Naive B cell (primary cell): ENCODE measurements at places on chromosomes 1 and 21.

DNA sequence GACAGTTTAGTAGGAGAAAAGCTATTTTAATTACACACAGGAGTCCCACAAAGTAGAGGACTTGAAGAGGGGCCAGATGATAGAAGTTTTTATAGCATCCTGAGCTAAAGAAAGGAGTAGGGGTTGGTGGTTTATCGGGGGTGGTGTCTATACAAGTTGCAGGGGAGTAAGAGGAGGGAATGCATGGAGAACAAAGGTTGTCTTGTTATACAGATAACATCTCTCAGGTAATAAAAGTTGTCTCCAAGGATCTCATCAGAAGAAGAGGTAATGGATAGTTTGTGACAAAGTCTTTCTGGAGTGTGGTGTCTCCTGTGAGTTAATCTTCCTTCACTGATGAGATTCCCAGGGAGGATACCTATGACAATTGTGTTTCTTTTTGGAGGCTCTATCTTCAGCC lies 23.4 kb upstream of the NUF2 start:
- DNase-seq, result no peak

GRCh38 chr1:234706199-234706598 lies 96.2 kb upstream of the IRF2BP2 start:
- no peak for DNase-seq

GRCh38 chr1:247317702-247318101 lies 14.0 kb downstream of the ZNF496 start:
- no peak for DNase-seq

- no peak for DNase-seq
Observed at GRCh38 chr1:59215766-59216291, 81.1 kb upstream of the FGGY start.

DNA sequence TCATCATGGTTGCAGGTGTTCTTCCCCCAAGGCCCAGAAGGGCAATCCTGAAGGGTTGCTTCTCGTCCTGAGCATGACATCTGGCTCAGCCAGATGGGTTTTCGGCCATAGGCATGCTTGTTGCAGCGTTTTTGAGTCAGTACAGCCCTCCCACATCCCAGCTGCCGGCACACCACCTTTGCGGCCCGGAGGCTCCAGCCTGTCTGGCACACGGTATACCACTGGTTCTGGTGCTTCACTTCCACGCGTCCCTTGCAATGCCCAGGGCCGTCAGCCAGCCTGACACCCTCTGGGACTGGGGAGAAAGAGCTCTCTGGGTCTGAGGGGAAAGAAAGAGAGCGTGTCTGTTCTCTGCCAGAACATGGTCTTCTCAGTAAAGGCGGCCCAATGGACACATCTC lies 7.2 kb downstream of the CD5L start:
- DNase-seq, result no peak

GRCh38 chr1:68119445-68119844 lies 69.0 kb upstream of the DIRAS3 start:
- DNase-seq, result no peak
